Epithelial cell of esophagus (primary cell): ENCODE measurements at places on chromosomes 1 and 21.
A peak's percentile ranks its signal among the peaks of the same experiment; 100 is the strongest.

- DNase-seq: no peak
Observed at GRCh38 chr1:201750120-201750519, 78.8 kb upstream of the IPO9 start.

- DNase-seq: no peak
Observed at GRCh38 chr1:231964961-231965360, 338.4 kb downstream of the DISC1 start.

- no peak for DNase-seq
Observed at GRCh38 chr1:61808968-61809367, 66.7 kb downstream of the PATJ start.

DNA sequence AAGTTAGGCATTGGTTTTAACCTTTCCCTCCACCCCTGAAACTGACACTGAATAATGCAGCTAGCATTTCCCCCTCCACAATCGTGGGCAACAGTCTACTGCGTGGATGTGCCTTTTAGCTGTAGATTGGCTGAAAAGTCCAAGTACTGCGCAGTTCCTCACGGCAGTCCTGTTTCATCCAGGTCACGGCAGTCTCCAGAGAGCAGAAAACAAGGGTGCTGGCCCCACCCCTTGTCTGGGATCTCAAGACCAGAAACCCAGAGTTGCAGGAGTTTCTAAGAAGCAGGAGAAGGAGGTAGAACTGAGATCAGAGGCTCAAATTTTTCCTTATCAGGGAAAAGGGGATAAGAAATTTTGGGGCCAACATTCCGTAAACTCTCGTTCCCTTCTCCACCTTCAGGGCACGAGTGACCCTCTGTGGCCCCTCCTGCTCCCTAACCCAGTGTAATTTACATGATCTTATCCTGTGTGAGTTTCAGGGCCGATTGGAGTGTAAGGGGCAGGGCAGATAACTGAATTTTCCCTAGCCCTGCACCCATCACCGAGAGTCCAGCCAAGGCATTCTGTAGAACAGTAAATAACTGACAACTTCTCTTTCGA, 25.9 kb upstream of the PLA2G2C start:
- DNase-seq: no peak

DNA sequence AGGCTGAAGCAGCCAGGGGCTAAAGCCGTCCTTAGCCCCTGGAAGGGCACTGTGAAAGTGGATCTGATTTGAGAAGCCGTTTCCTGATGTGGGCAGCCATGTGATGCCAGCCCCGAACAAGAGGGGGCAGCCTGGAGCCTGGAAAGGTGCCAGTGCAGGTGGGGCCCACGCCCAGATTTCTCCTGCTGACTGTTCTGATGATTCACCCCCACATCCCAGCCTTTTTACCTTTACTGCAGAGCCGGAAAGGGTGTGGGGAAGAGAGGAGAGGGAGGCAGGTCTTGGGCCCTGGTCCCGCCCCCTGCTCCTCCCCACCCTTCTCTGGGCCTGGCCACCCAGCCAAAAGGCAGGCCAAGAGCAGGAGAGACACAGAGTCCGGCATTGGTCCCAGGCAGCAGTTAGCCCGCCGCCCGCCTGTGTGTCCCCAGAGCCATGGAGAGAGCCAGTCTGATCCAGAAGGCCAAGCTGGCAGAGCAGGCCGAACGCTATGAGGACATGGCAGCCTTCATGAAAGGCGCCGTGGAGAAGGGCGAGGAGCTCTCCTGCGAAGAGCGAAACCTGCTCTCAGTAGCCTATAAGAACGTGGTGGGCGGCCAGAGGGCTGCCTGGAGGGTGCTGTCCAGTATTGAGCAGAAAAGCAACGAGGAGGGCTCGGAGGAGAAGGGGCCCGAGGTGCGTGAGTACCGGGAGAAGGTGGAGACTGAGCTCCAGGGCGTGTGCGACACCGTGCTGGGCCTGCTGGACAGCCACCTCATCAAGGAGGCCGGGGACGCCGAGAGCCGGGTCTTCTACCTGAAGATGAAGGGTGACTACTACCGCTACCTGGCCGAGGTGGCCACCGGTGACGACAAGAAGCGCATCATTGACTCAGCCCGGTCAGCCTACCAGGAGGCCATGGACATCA, at the start of gene SFN:
Gene SFN (plus strand): TSS at position 369 of the 904 bp plus-strand sequence. CDS start 64 bp downstream, at position 433.
- peak; percentile 99 for DNase-seq

GRCh38 chr1:198620951-198621824, 17.7 kb upstream of the PTPRC start:
- DNase-seq: no peak

GRCh38 chr1:52400131-52400530, 4.1 kb downstream of the ORC1 start:
- DNase-seq: peak; percentile 72

DNA sequence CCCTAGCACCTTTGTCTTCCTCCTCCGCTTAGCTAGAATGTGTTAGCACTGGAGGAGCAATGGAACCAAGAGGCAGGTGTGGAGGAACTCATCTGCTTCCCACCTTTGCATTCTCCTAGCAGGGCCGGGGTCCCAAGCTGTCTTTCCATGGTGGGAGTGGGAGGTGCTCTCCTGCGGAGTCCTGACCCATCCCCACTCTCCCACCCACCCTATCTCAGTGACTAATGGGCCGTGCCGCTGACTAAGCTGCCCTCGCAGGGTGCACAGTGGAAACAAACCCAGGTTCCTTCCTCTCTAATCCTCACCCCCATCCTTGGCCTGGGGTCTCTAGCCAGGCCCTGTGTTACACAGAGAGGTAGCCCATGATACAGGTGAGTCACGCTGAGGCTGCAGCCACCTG, 177.5 kb downstream of the HIVEP3 start:
- DNase-seq: no peak

GRCh38 chr1:151130987-151131586, 15.3 kb downstream of the SEMA6C start:
- peak; percentile 95 for DNase-seq

DNA sequence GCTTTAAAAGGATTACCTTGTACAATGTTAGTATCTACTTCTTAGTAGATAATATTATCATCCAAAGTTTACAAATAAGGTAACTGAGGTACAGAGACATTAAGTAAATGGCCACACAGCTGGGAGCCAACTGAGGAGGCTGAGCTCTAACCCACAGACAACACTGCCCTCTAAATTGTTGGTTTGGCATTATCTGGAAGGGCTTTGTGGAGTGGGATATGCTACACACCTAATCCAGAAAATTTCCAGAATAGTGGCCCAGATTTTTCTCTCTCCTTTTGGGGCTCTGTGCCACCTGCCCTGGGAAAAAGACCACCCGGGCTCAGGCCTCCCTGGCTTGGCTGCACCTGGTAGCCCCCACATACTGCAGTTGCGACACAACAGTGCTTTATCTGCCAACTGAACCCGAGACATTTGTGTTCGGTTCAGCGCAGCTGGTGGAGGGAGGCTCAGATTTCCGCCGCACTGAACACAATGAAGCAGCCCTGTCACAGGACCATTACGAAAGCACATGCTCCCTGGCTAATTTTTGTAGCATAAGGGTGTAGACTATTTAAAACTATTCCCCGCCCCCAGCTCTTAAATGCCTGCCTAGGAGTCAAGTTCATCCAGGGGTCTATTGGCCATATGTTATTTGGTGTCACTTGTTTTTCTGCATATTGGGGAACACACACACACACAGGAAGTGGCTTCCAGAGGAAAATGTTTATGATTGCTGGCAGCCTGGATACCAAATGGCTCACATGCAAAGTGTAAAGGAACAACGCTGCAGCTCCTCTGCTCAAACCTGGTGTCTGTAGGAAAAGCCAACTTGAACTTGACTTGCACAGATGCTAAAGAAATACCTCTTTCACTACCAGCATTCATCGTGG, 92.3 kb upstream of the ESRRG start:
- DNase-seq: peak; percentile 10

DNA sequence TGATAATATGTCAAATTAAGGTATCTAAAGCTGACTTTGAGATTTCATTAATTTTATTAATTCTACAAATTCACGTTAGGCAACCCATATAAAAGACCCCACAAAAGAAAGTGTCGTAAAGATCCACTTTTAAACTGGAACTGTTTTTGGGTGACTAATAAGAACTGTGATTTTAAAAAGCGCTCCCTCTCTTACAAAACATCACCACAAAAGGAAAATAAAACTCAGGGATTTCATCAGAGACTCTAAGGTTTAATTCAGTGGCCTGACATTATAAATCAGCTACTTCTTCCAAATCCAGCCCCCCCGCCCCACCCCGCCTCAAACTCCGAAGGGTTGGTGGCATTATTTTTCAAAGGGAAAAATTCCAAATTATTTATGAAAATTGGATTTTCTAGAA, 2.7 kb downstream of the COL24A1 start:
- DNase-seq: no peak

- DNase-seq: no peak
Observed at GRCh38 chr21:30326390-30326789, 6.3 kb upstream of the KRTAP26-1 start.

GRCh38 chr1:65292861-65293593, 16.3 kb upstream of the DNAJC6 start:
- peak; percentile 57 for DNase-seq

- DNase-seq: no peak
Observed at GRCh38 chr1:201551877-201552731, 13.2 kb downstream of the NAV1 start.

- no peak for DNase-seq
Observed at GRCh38 chr1:212728606-212729005, 29.0 kb upstream of the BATF3 start.

DNA sequence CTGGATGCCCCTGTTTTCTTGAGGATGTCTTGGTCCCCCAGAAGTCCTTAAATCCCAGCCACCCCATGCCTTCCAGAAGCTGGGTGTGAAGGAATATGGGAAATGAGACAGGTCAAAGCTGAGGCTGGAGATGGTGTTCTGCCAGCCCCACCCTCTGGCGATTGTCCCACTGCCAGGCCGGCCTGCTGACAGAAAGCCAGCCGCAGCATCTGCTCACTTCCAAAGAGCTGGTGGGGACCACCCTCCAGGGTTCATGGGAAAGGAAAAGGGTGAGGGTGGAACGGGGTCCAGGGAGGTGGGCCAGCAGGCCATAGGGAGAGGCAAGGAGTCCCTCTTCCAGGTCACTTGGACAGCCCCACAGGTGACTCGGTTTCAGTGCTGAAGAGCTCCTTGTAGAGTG, 1.9 kb upstream of the LINGO4 start:
- no peak for DNase-seq

DNA sequence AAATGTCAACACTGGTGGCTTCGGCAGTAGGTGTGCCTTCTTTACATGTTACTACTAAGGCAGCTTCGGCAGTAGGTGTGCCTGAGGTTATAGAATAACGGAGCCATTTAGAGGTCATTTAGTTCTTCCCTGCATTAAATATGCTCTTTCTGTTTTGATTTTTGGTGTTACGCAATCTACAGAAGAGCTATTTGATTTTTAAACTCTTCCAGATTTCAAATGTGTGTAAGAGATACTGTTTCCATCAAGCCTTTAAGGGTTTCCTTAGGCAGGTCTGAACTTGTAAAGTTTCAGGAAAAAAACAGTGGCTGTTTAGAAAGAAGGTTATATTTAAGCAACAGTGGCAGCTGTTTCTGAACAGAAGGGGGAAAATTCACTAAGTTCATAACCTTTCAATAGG, 54.8 kb downstream of the PIK3R3 start:
- peak; percentile 77 for DNase-seq

DNA sequence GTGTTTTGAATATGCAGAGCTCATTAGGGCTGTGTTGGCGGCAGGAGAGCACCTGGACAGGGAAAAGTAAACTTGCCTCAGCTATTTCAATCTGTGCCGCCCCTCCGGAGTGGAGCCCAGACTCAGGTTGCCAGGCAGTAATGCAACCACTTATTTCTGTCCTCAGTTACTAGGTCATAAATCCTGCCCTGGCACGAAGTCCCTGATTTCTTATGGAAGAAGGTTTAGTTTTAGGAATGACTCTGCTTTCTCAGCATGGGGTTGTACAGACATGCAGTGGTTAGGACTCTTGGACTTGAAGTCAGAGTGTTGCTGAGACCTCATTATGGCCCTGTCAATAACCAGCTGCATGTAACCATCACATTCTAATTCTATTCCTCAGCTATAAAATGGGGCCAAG, 98.3 kb upstream of the FGGY start:
- no peak for DNase-seq

DNA sequence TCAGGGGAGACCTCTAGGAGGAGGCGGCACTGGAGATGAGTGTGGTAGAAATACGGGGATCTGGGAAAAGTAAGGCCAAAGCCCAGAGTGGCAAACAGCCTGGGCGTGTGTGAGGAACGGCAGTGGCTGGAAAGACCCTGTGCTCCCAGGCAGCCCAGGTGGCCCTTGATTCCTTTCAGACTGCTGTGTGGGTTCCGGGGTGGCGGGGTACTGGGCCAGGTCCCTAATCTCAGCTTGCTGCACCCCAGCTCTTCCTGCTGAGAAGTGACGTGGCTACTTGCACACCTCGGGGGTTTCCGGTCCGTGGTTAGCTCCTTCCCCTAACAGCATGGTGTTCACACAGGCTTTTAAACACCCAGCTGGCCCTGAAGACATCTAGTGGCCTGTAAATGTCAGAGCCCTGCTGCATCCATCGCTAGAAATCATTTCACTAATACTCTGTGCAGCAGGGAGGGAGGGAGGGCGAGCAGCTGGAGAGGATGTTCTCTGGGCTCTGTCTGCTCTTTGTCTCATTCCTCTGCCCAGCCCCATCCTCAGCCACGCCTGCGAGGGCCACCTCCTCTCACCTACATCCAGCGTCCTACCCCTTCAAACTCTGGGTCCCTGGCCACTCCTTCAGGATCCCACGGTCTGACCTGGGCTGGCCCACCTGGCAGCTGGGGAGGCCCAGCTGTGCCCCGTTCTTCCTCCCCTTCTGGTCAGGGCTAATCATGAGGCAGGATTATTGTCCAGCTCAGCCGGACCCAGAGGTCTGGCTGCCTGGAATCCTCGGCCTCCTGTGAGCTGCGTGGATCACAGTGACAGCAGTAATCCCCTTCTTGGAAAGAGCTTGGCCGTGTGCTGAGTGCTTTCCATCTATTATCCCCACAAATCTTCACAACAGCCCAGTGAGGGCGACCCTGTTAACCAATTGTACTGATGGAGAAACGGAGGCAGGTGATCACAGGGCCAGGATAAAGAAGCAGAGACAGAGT, 7.2 kb downstream of the ZDHHC18 start:
- no peak for DNase-seq

GRCh38 chr1:200381256-200381984, 28.4 kb downstream of the ZNF281 start:
- peak; percentile 90 for DNase-seq

- no peak for DNase-seq
Observed at GRCh38 chr1:180930687-180931086, 18.0 kb downstream of the KIAA1614 start.

DNA sequence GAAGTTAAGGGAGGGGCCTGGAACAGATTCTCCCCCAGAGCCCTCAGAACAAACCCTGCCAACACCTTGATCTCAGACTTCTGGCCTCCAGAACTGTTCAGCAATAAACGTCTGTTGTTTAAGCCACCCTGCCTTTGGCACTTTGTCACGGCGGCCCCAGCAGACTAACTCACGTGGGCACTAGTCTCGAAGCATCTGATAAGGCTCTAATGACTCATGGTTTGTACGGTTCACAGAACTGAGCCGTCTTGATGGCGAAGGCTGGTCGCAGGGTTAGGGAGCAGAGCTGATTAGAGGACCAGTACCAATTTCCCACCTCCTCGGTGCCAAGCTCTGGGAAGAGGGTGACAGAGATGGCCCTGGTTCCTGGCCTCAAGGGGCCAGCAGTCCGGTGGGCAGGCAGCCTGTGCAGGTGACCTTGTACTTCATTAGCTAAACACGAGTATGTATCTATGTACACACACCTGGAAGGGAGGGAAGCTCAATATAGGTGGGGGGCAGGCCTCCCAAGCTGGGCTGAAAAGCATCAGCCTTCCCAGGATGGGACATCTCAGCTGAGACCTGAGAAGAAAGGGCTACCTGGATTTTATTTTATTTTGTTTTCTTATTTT, 112.8 kb downstream of the MRPS6 start:
- no peak for DNase-seq

- peak; percentile 9 for DNase-seq
Observed at GRCh38 chr1:57192222-57192621, 226.4 kb upstream of the C8B start.

- DNase-seq: no peak
Observed at GRCh38 chr1:7970246-7970645, 8.7 kb downstream of the PARK7 start.
